CD4-positive, alpha-beta memory T cell (primary cell): ENCODE measurements at places on chromosomes 2 and 18.

GRCh38 chr2:61193670-61194561 lies 31.9 kb downstream of the C2orf74 start:
- peak; percentile 11 for DNase-seq

DNA sequence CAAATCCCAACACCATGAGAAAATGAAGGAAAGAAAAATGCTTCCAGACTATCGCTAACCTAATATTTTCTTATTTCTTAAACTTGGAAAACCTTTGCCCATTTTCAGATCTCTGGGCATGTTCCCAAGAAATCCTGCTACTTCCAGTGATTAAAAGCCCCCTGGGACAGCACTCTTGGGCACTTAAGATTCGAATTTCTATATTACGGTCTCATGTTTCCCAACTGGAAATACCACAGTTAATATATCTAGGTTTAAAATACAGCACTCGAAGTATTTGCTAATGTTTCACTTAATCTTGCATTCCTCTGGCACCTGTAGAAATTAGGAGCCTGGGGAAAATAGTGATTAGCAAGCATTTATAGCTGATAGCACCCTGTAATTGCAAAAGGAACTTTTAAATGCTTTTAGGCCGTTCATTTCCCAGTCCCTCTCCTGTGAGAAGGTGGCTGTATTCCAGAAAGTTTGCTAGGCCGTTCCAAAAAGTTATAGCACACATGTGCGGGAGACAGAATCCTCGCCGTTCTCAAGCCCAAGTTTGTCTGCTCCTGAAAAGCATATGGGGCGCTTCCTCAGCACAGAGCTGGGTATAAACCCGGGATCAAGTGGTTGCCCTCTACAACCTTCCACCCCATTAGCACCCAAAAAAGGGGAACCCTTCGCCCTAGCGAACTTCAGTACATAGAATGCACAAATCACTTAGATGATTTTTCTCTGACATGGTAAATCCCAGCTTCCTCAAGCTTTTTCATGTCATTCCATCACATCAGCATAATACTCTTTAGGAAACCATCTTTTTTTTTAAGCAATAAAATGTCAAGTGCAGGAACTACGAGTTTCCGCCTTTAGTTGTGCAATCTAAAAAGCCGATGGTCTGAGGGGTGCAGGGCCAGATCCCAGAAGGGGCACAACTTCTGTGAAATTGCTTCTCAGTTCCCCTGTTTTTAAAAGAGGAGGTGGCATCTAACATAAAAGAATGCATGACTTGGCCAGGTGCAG lies 60.6 kb downstream of the DIPK1C start:
- DNase-seq = no peak

- DNase-seq = no peak
These were observed 137.7 kb downstream of the ASB1 start for GRCh38 chr2:238564286-238564920.

GRCh38 chr2:235779444-235779896 lies 285.6 kb downstream of the AGAP1 start:
- peak; percentile 36 for DNase-seq

DNA sequence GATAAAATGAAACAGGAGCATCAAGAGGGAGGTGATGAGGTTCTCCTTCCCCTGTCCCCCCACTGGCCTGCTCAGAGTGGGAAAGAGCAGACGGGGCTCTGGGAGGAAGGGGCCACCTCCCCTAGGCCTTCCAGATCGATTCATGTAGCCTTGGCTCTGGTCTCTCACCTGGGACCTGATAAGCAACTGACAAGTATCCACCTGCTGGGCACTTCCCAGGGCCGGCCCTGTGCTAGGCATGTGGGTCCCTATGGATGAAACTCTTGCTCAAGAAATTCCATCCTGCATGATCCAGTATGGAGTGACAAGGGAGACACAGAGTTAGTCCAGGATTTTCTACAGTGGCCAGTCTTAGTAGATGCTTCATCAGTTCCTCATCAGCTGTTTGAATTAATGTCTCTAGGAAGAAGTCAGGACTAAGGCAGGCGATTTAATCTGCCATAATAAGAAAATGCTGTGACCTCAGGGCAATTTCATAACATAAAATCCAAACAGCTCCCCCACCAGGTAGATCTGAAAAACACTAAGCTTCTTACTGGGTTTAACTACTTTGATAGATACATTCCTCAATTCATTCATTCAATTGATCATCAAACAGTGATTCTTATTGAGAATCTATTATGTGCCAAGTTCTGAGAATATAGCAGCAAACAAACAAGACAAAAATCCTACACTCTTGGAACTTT lies 44.7 kb upstream of the ZFP36L2 start:
- DNase-seq = no peak

DNA sequence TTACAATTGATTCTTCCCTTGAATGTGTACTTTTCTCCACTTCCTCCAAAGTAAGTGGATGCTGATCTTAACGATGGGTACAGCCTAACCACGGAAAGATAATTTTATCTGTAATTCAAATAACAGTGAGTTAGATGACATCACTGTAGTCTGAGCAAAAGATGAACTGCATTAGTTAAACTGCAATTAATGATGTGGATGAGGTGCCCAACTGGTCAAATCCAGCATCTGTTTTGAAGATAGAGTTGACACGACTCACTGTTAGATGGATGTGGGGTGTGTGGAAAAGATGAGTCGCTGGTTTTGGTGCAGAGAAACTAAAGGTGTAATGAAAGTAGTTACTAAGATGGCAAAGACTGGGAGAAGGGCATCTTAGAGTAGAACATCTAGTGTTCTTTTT lies 270.5 kb upstream of the MEIS1 start:
- DNase-seq = no peak

GRCh38 chr2:188338463-188338862 lies 46.8 kb downstream of the GULP1 start:
- no peak for DNase-seq

GRCh38 chr2:95061601-95062183 lies 36.2 kb downstream of the MAL start:
- no peak for DNase-seq

DNA sequence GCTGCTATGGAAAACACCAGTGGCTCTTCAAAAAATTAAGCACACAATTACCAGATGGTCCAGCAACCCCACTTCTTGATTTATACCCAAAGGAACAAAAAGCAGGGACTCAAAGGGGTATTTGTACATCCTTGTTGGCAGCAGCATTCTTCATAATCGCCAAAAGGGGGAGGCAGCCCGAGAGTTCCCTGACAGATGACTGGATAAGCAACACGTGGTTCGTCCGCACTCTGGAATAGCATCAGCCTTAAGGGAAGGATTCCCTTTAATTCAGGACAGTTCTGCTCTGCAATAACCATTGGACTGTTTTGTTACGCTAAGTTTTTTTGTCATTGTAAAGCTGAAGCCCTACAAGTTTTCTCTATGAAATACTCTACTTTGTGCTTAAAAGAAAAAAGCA lies 76.7 kb upstream of the TWIST2 start:
- no peak for DNase-seq

GRCh38 chr18:79904357-79905147 lies 46.9 kb downstream of the SLC66A2 start:
- no peak for DNase-seq

DNA sequence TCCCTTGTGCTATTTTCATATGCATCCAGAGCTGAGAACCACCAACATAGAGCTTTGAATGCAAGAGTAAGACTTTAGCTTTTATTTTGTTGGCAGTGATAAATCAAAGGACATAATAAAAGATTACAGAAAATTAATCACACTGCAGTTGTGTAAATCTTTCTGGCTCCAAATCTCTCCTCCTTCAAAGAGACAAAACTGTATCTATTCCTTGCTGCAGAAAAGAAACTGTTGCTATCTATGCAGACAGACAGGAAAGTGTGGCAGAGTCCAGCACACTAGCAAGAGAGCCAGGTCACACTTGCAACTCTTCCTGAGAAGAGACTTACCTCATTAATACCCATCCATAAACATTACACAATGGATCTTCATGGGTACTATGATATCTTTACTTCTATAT lies 57.5 kb downstream of the DTNB start:
- DNase-seq = no peak
